ENCODE measurements at places on chromosomes 12 and 14. TPM values are rescaled to one million over a fixed set of nuclear protein-coding genes. Genes with fewer than 3 reads are reported as not detected.

DNA sequence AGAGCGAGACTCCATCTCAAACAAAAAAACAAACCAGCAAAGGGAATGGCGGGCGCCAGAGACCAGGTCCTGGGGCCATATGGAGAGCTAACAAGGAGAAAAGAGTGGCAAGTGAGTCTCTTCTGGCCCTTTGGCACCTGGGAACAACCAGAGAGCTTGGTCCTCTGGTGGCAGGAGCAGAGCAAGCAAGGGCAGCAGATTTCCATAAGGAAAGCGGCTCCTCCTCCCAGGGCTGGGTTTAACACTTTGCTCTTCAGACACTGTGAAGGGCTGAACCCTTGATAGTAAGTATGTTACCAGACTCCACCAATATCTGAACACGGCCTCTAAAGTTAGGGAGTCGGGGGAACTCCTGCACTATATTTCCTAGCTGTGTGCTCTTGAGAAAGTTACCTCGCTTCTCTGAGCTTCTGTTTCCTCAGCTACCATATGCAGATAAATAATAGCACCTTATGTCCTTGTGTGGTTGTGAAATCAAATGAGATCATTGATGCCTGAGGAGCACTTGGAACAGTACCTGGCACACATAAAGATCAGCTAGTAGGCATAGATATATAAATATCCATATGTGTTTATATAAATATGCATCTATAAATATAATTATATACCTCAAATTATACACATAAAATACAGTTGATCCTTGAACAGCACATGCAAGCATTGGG, 33.4 kb upstream of the PLEKHG6 start:
- H3K27me3 ChIP-seq: peaks cover 5% of the 10 kb centered on the region
- peaks cover 27% of the 10 kb centered on the region for H3K4me1 ChIP-seq
- H3K36me3 ChIP-seq: no peaks in the 10 kb centered on the region
- no peak for DNase-seq
- no peak overlapping the region for H3K4me3 ChIP-seq

DNA sequence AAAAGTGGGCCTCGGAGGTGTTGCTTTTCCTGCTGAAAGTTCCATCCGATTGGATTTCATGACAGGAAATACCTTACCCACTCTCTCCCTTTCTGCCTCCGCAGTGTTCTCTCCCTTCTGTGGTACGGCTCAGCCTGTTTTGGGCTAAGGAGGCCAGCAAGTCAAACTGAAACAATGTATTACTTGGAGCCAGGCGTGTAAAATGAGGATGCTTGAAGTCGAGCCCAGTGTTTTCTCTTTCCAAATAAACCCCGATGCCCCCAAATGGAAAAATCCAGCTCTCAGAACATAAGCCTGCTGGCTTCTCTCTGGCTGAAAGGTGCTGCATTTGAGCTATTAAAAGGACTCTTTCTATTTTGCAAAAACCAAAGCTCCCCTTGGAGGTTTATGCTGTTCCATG, 124.7 kb downstream of the ZNF664 start:
- no peaks in the 10 kb centered on the region for H3K36me3 ChIP-seq
- DNase-seq: no peak
- H3K4me3 ChIP-seq: no peak overlapping the region
- H3K27me3 ChIP-seq: no peaks in the 10 kb centered on the region
- no peak overlapping the region for H3K27ac ChIP-seq

- no peaks in the 10 kb centered on the region for H3K36me3 ChIP-seq
- DNase-seq: peak; percentile 73
- peaks cover 31% of the 10 kb centered on the region for H3K4me1 ChIP-seq
- peaks cover 79% of the 10 kb centered on the region for H3K27me3 ChIP-seq
- H3K4me3 ChIP-seq: peak overlapping the region; percentile 61
- peak overlapping the region; percentile 91 for H3K27ac ChIP-seq
These were observed 2.6 kb downstream of the BMP4 start for GRCh38 chr14:53953828-53954550.

- H3K27me3 ChIP-seq: no peaks in the 10 kb centered on the region
- no peaks in the 10 kb centered on the region for H3K4me1 ChIP-seq
- H3K27ac ChIP-seq: no peak overlapping the region
- H3K4me3 ChIP-seq: no peak overlapping the region
These were observed 555.1 kb downstream of the FOXG1 start for GRCh38 chr14:29321646-29322045.

GRCh38 chr12:28975564-28976340, 173.3 kb upstream of the FAR2 start:
- no peaks in the 10 kb centered on the region for H3K4me1 ChIP-seq
- H3K4me3 ChIP-seq: no peak overlapping the region
- DNase-seq: no peak
- H3K36me3 ChIP-seq: no peaks in the 10 kb centered on the region
- no peak overlapping the region for H3K27ac ChIP-seq

DNA sequence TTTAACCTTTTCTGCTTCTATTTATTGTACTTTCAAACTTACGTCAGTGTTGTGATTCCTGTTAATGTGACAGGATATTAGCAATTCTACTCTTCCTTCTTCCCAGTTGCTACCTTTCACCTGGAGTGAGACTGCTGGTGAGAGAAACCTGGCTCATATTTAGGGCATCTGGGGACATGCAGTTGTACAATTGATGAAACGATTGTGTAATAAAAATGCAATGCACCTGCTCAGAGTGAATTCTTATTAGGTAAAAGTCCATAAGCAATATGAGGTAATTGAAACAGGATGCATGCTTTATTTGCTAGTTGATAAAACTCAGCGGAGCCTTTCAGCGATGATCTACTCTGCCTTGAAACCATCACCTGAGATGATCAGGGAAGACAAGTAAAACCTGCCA, 116.1 kb upstream of the FBXO33 start:
- no peak for DNase-seq
- H3K36me3 ChIP-seq: no peaks in the 10 kb centered on the region
- no peaks in the 10 kb centered on the region for H3K27me3 ChIP-seq
- no peak overlapping the region for H3K4me3 ChIP-seq
- no peak overlapping the region for H3K27ac ChIP-seq

SPATA7 gene
- 8.9 TPM for total RNA-seq

PLEK2 gene
- 2.8 TPM for total RNA-seq

PROX2 gene
- 0.08 TPM for total RNA-seq

PRPF39 gene
- 31.7 TPM for total RNA-seq

ARHGEF40 gene
- total RNA-seq: 34.7 TPM

Data from left lung (tissue), 14 donors.